Stimulated activated naive CD4-positive, alpha-beta T cell (primary cell): ENCODE measurements at places on chromosomes 1 and 21.

GRCh38 chr21:36030581-36031189 lies 29.6 kb downstream of the SETD4 start:
- DNase-seq = no peak

DNA sequence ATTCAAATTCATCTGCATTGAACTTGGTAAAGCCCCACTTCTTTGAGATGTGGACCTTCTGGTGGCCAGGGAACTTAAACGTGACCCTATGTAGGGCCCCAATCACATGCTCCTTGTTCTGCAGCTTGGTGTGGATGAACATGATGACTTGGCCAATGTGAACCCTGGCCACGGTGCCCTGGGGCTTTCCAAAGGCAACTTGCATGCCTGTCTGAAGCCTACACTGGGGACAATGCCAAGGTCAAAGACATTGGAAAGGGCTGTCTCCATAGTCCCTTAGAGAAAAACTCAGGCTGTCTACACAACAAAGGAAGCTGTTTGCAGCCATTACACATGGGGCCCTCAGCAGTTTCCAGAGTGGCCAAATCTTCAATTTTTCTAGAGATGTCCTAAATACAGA lies 8.9 kb upstream of the VPS13D start:
- no peak for DNase-seq

DNA sequence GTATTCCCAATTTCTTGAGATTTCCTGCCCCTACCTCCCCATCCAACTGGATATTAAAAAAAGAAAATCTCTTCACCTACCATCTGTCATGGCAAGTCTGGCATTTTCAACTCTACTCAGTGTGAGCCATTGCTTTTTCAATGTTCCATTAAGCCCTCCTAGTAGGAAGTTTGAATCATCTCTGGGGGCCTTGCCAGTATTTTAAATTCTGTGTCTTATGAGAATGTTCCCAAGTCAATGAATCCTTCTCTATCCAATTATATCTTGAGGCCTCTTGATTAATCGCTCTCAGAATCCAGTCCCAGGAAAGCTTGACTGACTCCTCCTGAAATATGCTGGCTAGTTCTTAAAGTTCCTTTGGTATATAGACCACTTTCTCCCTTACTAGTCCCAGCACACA lies 91.5 kb downstream of the NGF start:
- DNase-seq = no peak

- DNase-seq = no peak
Observed at GRCh38 chr1:219476116-219476515, 136.8 kb downstream of the ZC3H11B start.

- no peak for DNase-seq
Observed at GRCh38 chr1:58764294-58764978, 19.4 kb downstream of the JUN start.

- no peak for DNase-seq
Observed at GRCh38 chr1:25713961-25714360, 86.0 kb upstream of the SELENON start.

GRCh38 chr1:54095546-54096226 lies 42.3 kb downstream of the TCEANC2 start:
- DNase-seq = no peak
